ENCODE measurements at places on chromosomes 4 and X.
A peak's percentile ranks its signal among the peaks of the same experiment; 100 is the strongest.

DNA sequence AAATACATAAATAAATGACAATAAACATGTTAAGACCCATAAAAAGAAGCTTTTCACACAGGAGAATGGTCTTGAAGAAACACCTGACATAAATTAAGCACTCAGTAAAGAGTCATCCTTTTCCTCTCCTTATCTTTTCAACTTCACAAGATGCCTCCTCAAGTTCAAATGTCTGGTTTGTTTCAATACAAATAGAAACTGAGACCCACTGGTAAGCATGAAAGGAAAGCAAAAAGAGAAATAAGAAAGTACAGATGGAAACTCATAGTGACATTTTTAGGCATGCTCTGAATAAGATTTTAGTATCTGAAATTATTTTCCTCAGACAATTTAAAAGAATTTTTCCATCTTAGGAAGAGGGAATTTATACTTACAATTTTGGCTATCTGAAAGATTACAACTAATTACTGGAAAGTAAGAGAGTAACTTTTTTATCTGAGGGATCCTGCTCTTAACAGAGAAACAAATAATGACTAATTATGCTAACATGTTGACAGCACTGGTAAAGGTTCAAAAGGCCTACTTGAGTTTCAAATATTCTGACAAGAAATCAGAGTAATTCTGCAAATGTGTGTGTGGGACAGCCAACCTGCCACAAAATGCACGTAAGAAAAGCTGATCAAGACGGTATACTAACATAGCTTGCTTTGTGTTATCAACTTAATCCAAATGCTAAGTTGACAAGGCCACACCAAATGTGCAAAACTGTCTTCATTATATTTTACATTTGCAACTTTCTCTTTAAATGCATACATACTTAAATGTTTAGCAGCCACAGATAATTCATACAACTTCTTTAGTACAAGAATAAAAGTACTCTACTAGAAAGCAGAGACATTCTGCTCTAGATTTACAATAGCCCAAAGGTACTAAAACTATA lies 113.0 kb downstream of the IQCM start:
- no peak for DNase-seq

- no peak for DNase-seq
Observed at GRCh38 chrX:10104958-10105658, 51.7 kb upstream of the CLCN4 start.

DNA sequence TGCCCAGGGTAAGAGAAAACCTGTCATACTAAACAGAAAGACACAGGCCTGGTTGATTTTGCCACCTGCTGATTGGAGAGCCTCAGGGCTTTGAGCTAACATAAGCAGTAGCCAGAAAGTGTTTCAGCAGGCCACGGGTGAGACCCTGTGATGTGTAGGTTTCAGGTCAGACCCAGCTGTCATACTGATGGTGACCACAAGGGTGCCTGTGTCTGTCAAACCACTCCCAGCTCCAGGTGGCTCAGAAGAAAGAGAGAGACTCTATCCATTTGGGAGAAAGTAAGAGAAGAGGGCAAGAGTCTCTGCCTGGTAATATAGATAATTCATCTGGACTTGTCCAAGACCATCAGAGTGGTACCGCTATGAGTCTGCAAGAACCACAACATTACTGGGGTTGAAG lies 72.8 kb upstream of the NLRP2B start:
- peak; percentile 1 for DNase-seq

DNA sequence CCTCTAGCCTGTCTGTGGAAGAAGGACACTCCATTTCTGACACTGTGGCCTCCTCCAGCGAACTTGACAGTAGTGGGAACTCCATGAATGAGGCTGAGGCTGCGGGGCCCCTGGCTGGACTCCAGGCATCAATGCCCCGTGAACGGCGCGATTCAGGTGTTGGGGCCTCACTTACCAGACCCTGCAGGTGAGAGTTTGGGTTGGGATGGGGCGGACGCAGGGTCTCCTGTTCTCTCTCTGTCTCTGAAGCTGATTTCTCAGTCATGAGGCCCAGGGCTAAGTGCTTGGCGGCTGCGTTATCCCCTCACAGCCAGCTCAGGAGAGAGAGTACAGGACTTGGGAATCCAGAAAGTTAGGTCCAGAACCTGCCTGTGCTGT lies 71.0 kb downstream of the STARD8 start:
- no peak for DNase-seq

GRCh38 chr4:46386570-46386969 lies 3.4 kb downstream of the GABRA2 start:
- no peak for DNase-seq

DNA sequence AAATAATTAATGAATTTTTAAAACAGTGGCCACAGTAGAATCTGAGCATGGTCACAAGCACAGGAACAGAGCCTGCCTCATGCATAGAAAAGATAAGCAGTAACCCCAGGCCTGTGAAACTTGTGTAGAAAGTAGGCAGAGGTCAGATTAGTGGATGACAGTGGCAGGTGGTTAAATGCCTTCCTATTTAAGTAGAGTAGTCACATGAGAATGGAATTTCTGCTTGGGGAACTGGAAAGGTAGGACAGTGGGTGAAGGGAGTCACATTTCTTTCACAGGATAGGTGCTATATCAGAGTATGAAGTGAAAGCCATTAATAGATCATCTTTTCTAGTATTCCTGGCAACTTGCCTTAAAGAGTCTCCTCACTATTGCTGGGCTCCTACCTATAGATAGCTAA lies 34.9 kb upstream of the ASB12 start:
- DNase-seq = no peak

DNA sequence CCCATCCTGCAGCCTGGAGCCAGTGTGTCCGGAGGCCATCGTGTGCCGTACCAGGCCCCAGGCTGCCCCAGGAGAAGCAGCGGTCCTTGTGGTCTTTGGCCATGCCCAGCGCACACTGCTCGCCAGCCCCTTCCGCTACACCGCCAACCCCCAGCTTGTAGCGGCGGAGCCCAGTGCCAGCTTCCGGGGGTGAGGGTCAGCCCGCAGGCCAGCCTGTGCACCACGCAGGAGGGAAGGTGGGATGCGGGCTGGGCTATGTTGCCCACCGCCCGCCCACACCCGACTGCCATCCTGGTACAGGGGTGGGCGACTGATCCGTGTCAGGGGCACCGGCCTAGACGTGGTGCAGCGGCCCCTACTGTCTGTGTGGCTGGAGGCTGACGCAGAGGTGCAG lies 7.6 kb upstream of the SRPK3 start:
- DNase-seq = no peak

DNA sequence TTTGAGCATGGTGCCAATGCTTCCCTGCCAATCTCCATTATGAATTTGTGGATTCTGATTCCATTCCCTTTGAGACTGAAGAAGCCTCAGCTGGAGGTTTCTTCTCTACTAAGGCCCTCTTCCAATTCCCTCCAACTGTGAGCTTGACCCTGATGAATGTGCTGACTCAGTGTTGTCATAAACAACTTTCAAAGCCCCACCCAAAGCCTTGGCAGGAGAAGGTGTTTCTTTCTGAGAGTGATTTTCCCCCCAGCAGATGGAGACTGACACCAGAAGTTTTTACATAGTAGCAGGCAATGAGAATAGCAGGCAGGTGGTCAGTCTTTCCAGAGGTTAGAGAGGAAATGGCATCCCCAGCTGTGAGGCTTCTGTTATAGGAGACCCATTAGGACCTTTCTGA lies 53.1 kb downstream of the OCRL start:
- no peak for DNase-seq

DNA sequence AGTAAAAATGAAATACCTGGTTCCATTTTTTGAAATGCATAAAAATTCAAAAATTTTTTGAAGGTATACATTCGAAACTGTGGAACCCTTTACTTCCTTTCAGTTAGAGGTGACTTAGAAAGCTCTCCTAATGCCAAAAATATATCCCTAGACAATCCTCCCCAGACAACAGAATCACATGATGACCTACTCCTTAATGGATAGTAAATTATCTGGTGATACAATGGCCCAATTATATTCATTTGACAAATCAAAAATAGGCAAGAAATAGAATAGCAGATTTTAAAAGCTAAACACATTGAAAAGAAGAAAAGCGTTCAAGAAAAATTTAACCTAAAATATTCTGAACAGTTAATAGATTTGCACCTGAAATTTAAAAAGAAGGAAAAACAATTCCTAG lies 3.5 kb upstream of the UGT2A2 start:
- DNase-seq = no peak

DNA sequence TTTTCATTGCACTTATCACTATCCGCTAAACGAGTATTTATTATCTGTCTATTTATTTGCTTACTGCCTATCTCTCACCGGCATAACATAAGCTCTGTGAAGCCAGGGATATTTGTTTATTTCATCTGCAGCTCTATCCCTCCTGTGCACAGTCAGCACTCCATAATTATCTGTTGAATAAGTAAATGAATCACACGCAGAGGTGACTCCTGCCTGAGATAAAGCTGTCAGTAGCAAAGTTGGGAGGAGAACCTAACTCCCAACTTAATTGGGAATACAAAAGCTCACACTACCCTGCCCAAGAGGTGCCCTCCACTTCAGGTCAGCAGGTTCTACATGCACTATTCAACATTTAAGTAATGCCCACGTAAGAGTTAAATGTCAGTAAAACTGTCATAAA lies 85.7 kb downstream of the CORIN start:
- no peak for DNase-seq

GRCh38 chr4:56445699-56446098 lies 9.6 kb downstream of the PAICS start:
- no peak for DNase-seq

GRCh38 chr4:76544725-76545124 lies 109.7 kb downstream of the SHROOM3 start:
- DNase-seq = no peak

DNA sequence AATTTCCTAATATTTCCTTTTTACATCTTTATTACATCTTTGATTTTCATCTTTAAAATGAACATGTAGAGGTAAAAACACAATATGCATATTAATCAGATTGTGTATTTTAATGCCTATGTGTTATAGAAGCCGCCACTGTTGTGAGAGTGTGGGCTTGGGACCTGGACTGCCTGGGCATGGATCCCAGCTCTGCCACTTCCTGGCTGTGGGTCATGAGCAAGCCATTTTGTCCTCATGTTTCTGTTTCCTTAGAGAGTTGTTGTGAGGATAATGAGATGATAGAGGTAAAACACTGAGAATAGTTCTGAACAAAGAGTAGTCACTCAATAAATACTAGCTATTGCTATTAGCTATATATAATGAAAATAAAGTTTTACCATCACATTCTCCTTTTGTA lies 38.4 kb upstream of the SCOC start:
- no peak for DNase-seq

- DNase-seq = no peak
Observed at GRCh38 chrX:153867139-153867538, 18.8 kb downstream of the L1CAM start.

DNA sequence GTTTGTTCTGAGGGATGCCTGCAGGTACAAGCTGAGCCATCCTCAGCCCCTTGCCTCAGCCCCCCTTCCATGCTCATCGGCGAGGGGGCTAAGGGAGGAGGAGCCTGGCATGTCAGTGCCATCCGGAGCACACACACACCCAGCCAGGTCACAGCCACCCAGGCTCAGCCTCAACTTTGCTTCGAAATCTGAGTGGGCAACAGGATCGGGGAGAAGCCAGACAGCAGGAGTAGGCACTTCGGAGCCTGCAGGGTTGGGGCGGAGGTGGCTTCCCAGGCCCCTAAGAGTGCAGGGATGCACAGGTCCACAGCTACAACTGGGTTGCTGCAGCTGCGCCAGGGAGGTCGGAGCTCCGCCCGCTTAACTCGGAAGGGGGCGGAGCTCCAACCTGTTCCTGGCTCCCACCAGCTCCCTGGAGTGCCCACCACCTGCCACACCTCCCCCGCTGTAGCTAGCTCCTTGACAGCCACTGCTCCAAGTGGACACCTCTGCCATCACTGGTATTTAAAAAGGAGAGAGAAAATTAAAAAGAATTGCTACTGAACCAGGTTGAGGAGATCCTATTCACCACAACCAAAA lies 192.9 kb upstream of the GALNT7 start:
- no peak for DNase-seq

- no peak for DNase-seq
Observed at GRCh38 chr4:124265701-124266100, 446.8 kb downstream of the ANKRD50 start.

GRCh38 chr4:29295280-29295679 lies 1424.9 kb upstream of the PCDH7 start:
- no peak for DNase-seq

- DNase-seq = no peak
Observed at GRCh38 chr4:76659103-76659490, 224.1 kb downstream of the SHROOM3 start.

DNA sequence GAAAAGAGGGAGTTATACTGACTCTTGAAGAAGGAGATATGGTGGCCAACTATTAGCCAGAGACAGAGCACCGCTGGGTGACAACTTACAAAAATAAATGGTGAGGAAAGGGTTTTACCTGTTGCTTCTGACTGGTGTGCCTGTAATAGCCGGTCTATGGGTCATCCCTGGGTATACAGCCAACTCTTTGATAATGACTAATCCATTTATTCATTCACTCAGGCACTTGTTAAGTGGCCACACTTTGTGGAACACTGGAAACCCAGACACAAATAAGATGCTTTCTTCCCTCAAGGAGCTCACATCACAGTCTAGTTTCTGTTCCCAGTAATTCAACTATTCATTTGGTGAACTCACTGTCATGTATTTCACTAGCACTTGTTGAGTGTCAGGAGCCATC lies 13.2 kb upstream of the CAPN6 start:
- DNase-seq = no peak

DNA sequence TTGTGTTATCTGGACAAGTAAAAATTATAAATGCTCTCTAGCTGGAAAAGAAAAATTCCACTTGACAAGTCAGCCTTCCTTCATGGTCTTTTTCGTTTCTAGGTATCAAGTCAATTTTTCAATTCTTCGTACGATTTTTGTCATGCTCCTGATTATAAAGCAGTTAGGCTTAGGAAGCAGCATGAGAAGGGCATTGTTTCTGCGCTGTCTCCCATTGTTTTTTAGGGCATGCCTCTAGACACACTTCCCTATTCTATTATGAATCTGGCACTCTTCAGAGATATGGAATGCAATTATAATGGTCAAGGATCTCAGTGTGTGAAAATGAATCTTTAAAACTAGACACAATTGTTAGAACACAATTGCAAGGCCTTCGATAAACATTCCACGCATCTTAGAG lies 164.1 kb upstream of the FAT1 start:
- DNase-seq = no peak

DNA sequence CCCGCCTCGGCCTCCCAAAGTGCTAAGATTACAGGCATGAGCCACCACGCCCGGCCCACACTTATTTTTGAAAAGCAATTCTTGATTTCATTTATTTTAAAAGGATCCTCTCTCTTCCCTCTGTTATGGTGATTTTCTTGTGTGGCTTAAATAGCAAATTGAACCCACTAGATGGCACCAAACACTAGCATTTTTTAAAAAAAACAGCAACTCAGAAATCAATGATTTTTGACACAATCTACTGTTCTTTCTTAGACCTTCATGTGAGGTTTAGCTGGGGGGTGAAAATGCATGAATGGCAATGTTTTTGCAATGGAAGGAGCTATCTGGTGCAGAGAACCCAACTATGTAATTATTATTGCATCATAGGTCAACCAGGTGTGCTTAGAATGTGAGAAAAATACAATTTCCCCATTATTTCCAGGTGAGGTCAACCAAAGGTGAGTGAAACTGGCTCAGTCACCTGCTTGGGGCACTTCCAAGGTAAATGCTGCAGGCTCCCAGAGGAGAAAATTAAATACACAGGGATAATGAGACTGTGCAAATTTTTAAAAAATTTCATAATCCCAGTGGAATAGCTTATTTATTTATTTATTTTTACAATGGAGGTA lies 226.7 kb upstream of the PRKX start:
- DNase-seq = peak; percentile 17
